Type B pancreatic cell (in vitro differentiated cells): ENCODE measurements at places on chromosomes 3 and 15. TPM values are rescaled to one million over a fixed set of nuclear protein-coding genes. Genes with fewer than 3 reads are reported as not detected.

Gene CCR8
- 1.2 TPM in 1 of 2 replicates, not detected in the other for total RNA-seq

- H3K27me3 ChIP-seq = no peaks in the 10 kb centered on the region
- no peak overlapping the region for H3K27ac ChIP-seq
- no peak overlapping the region for H3K4me3 ChIP-seq
- no peaks in the 10 kb centered on the region for H3K4me1 ChIP-seq
Observed at GRCh38 chr3:66227915-66228314, 7.1 kb downstream of the SLC25A26 start.

- peaks cover 35% of the 10 kb centered on the region for H3K4me1 ChIP-seq
- H3K27me3 ChIP-seq = no peaks in the 10 kb centered on the region
- DNase-seq = no peak
- H3K27ac ChIP-seq = no peak overlapping the region
Observed at GRCh38 chr3:114626751-114627150, 332.9 kb downstream of the TIGIT start.

DNA sequence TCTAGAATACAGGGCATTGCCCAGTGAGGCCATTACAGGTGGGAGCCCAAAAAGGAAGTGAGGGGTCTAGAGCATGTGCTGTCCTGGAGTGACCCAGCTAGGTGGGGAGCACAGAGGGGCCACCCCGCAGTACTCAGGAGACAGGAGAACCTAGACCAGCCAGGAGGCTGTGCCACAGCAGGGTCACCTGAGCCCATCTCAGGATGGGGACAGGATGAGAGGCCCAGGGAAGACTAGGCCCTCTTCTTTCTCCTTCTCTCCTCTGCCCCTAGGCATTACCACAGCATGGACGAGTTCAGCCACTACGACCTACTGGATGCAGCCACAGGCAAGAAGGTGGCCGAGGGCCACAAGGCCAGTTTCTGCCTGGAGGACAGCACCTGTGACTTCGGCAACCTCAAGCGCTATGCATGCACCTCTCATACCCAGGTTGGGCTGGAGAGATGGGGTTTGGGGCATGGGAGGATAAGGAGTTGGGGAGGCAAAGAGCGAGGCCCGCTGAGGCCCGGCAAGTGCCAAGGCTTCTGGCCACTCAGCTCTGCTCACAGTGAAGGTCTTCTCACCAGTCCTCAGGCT is 20.6 kb downstream of the LOXL1 start:
- H3K36me3 ChIP-seq = no peaks in the 10 kb centered on the region
- H3K27me3 ChIP-seq = no peaks in the 10 kb centered on the region

- no peak for DNase-seq
- H3K36me3 ChIP-seq = peaks cover 16% of the 10 kb centered on the region
- H3K27me3 ChIP-seq = peaks cover 3% of the 10 kb centered on the region
- H3K4me1 ChIP-seq = no peaks in the 10 kb centered on the region
- no peak overlapping the region for H3K4me3 ChIP-seq
- no peak overlapping the region for H3K27ac ChIP-seq
Observed at GRCh38 chr15:100140527-100141308, 201.1 kb downstream of the ADAMTS17 start.

- H3K4me1 ChIP-seq = peaks cover 17% of the 10 kb centered on the region
- no peak for DNase-seq
Observed at GRCh38 chr3:70849911-70850699, 537.7 kb upstream of the MDFIC2 start.

DNA sequence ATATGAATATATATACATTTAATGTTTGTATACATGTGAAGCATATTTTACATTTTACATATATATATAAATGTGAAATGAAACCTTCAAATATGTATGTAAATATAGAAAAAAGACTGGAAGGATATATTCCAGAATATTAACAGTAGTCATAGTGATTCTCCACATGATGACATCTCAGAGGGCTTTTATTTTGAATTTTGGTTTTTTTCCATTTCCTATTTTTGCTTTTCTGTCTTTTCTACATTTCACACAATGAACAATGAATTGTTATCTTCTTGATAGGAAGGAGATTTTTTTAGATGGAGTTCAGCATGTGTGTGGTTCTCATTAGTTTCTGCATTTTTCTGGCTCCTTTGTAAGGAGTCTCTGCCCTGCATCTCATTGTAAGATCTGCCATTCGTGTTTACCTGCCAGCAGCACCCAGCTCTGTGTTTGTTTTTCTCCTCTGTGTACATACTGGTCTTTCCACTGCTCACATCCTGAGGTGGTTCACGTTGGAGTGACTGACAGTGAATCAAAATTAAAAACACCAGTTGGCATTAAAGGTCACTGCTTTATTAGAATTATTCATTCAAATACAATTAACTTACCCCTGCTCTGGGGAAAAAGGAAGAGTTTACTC is 425.3 kb upstream of the MDFIC2 start:
- no peak overlapping the region for H3K4me3 ChIP-seq
- no peaks in the 10 kb centered on the region for H3K36me3 ChIP-seq
- no peaks in the 10 kb centered on the region for H3K27me3 ChIP-seq
- peaks cover 6% of the 10 kb centered on the region for H3K4me1 ChIP-seq
- peak overlapping the region; percentile 8 for H3K27ac ChIP-seq
